ENCODE measurements at places on chromosomes 6 and 20.
A peak's percentile ranks its signal among the peaks of the same experiment; 100 is the strongest.

DNA sequence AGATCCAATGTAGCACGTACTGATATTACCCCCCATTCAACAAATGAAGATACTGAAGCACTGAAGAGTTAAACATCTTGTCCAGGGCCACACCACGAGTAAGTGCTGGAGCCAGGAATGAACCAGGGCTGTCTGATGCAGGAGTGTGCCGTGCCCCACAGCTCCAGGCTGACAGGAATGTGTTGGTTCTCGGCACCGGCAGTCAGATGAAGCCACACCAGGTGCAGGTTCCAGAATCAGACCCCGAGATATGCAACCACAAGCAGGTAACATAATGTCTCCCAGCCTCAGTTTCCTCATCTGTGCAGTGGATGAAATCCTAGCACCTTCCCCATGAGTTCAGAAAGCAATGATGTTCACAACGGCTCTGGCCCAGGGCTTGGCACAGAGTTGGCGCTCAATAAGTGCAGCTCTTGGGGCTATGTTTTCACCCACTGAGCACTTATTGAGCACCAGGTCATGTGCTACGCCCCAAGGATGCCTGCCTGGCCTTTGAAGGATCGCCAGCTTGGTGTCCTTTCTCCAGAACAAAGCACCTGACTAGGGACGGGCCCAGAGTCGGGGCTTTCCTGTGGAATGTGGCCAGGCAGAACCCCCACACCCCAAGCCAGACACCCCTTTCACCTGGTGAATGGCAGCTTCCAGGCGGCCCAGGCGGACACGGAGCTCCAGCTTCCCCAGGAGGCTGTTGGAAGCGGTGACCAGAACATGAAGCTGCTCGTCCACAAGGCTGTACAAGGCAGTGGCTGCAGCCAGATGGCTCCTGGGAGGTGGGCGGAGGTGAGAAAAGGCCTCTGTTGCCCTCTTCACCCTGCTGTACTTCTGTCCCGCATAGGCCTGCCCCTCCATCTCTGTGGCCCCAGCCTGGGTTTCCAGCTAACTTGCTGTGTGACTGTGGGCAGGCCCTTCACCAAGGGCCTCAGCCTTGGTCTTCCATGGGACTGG, 41.3 kb downstream of the KIAA1755 start:
- DNase-seq = no peak

- DNase-seq = peak; percentile 91
Observed at GRCh38 chr6:28383235-28384142, 16.1 kb downstream of the ZSCAN12 start.

GRCh38 chr6:115899730-115900282, 160.9 kb downstream of the FRK start:
- peak; percentile 4 for DNase-seq

GRCh38 chr6:29552512-29553051, 7.0 kb downstream of the UBD start:
- no peak for DNase-seq

GRCh38 chr20:17806739-17807441, 107.1 kb downstream of the BANF2 start:
- no peak for DNase-seq

- DNase-seq = no peak
Observed at GRCh38 chr20:60283281-60283680, 325.1 kb downstream of the CDH26 start.

GRCh38 chr6:551829-552350, 105.0 kb downstream of the HUS1B start:
- no peak for DNase-seq

DNA sequence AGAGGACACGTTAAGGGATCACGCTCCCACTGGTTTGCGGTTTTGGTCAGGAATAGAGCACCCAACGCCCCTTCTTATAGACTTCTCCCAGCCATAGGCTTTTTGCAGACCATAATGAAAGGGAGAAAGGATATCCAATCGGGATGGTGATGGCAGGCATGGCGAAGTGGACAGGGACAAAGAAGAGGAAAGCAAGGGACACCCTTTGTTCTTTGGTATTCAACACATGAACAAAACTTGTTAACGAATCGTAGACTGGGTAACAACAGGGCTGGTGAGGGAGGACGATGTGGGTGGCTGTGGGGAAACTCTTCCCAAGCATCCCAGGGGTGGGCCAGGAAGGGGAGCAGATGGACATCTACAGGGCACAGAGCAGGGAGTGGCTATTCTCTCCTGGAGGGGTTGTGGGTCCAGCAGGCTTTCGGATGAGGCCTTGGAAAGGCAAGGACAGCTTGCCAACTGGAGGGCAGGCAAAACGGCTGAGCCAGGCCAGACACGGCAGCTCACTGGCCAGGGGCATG, 1.4 kb upstream of the HSP90AB1 start:
- no peak for DNase-seq
